Panc1 (cell line): ENCODE measurements at places on chromosomes 7 and 10. TPM values are rescaled to one million over a fixed set of nuclear protein-coding genes. Genes with fewer than 3 reads are reported as not detected.

NUTM2A gene
- total RNA-seq, result 0.21 TPM

HTR5A gene
- total RNA-seq, result not detected

AKR1E2 gene
- total RNA-seq, result 4.7 TPM

PPP1R3C gene
- total RNA-seq, result 1.2 TPM

TPST1 gene
- 29.0 TPM for total RNA-seq

NPFFR1 gene
- 0.05 TPM for total RNA-seq

MCMBP gene
- 94.5 TPM for total RNA-seq

CHST3 gene
- 44.6 TPM for total RNA-seq

FXYD4 gene
- total RNA-seq, result not detected

AKR1D1 gene
- not detected for total RNA-seq

FBXL13 gene
- total RNA-seq, result 2.5 TPM

SLC13A1 gene
- not detected for total RNA-seq

OPTN gene
- 66.8 TPM for total RNA-seq

CLEC2L gene
- total RNA-seq, result not detected

SLC26A3 gene
- 0.36 TPM for total RNA-seq

NPY4R gene
- total RNA-seq, result 2.2 TPM

ANLN gene
- total RNA-seq, result 238 TPM

TRIM74 gene
- total RNA-seq, result 0.46 TPM

EDRF1 gene
- 36.3 TPM for total RNA-seq

GRM8 gene
- not detected for total RNA-seq

DNA2 gene
- total RNA-seq, result 29.0 TPM

GHRHR gene
- total RNA-seq, result not detected

DPY19L1 gene
- 103 TPM for total RNA-seq

AGR2 gene
- 147 TPM for total RNA-seq
